ENCODE measurements at places on chromosomes 11 and 22.

- DNase-seq: no peak
Measured at GRCh38 chr11:123753110-123753509, 1.2 kb downstream of the OR6X1 start.

DNA sequence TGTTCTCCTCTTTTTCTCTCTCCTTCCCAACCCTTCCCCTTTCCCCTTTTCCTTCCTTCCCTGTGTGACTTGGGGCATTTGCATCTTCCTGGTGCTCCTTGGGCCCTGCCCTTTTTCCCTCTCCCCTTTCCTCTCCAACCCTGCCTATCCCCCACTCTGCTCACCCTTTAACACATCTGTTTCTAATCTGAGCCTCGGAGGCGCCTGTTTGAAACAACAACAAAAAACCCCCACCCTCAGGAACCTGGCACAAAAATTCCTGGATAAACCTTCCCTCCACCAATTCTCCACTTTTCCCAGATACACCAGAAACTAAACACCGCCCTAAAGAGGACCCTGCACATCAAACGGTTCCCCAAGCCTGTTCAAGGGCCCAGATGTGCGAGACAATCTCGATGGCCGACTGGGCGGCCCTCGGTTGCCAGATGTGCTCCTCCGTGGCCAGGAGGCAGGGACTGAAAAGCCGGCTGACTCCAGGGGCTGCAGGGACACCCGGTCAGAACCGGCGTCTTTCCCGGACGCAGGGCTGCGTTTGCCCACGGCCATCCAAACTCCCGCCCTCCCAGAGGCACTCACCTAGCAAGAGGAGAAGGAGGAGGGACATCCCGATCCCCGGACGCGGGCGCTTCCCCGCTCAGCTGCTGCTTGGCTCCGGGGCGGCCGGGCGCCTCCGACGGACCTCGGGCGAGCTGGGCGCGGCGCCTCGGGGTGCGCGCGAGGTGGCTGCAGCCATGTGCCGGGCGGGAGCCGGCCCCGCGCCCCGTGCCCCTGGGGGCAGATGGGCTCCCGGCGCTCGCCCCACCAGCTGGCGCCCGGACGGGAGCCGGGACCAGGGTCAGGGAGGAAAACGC lies 486 bp downstream of the CLMP start:
- DNase-seq: no peak

- DNase-seq: no peak
Measured at GRCh38 chr11:120031612-120032600, 106.0 kb downstream of the TRIM29 start.

GRCh38 chr11:20315800-20316199 lies 47.7 kb upstream of the HTATIP2 start:
- no peak for DNase-seq

DNA sequence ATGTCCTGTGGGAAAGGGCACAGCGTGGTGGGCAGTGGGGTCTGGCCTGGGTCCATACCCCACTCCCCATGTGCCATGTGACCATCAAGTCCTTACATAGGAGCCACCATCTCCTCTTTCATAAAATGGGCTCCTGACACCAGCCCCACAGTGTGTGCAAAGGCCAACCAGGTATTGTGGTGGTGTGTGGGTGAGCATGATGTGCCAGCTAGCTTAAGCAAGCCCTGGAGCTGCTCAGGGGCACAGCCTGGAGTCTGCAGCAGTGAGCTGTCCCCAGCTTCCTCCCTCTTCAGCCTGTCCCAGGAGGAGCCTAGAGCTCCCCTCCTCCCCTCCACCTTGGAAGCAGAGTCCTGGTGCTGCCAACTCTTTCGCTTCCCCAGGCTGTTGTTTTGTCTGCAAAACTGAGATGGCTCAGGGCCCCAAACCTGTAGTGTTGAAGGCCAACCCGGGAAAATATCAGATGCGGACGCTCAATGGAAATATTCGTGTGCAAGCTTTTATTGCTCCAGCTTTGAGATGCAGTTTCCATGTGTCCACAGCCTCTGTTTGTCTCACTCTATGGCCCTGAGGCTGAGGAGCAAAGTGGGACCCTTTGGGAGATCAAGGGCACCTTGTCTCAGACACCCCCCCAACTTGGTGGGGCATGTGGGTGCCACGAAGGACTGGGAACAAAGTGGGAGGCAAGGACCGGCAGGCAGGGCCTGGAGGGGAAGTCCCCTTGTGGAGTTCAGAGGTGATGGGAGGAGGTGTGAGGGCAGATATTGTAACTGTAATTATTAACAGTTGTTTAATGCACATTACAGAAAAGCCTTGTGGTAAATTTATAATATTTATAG lies 92.6 kb downstream of the CTTN start:
- DNase-seq: no peak

DNA sequence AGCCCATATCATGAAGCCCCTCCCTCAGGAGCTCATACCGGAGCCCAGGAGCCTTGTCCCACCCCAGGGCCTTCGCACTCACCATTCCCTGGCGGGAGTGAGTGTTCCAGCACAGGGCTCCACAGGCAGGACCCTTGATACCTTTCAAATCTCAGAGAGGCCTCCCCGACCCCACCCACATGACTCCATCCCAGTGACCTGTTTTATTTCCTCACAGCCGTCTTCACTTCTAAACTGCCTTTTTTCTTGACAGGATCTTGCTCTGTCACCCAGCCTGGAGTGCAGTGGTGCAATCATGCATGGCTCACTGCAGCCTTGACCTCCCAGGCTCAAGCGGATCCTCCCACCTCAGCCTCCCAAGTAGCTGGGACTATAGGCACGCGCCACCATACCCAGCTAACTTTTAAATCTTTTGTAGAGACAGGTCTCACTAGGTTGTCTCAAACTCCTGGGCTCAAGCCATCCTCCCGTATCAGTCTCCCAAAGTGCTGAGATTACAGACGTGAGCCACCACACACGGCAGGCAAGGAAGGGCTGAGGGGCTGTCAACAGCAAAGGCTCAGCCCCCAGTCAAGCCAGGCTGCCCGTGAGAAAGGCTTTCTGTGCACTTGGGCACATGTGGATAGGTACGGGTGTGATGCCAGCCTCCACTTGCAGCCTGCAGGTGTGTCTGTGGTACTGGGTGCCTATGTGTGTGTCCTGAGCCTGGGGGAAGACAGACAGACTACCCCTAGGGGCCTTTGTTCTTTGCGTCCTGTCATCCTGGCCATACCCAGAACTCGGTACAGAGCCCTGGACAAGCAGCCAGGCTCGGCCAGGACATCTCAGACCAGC lies 9.3 kb downstream of the RPL3 start:
- no peak for DNase-seq

DNA sequence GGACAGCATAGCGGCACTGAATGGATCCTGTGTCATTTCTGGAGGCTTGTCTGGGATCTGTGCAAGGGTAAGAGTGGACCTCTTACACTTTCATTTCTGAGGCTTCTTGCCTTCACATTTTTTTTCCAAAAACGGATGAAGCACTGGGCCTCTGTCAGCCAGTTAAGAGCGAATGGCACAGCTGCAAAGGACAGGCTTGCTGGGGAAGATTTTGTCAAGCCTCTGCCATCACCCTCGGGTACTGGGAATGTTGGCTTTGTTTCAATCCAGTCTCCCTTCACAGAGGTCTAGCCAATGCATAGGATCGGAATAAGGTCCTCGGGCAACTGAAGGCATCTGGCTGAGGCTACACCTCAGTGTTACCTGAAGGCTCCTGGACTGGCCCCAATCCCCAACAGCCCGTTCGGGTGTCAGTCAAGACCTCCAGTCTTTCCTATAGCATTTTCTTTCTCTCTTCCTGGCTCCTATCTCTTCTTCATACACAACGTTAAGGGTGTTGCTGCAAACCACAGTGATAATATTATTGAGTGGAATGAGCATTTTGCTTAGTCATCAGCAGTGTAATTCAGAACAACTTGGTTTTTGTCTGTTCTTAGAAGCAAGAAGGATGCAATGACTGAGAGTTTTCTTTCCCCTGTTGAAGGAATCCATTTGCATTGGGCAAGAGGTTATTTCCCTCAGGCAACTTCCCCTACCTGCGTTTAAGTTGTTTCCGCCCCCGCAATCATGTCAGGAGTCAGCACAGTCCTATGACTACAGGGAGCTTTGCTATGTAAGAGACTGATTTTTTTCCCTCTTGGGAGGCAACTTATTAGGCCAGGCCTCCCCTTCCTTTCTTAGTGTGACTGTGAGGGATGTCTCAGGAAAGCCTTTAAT lies 22.8 kb downstream of the NPAT start:
- peak; percentile 29 for DNase-seq

- DNase-seq: no peak
Measured at GRCh38 chr22:46746620-46747019, 8.6 kb upstream of the CERK start.

GRCh38 chr11:2509481-2510001 lies 64.7 kb downstream of the KCNQ1 start:
- DNase-seq: no peak

DNA sequence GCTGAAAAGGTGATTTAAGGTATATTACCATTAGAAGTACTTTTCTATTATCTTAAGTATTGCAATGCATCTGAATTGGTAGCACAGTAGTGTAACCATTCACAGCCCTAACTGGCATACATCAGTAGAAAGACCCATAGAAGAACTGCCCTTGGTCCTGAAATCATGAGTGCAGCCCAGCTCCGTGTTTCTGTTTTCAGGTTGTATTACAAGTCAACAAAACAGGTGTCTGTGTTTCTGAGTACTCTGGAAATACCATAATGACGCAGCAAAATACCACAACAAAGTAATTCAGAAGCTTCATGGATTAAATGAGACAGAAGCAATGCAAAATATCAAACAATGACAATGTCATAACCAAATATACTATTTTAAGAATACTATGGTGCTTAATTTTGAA lies 226.3 kb downstream of the OPCML start:
- DNase-seq: no peak

DNA sequence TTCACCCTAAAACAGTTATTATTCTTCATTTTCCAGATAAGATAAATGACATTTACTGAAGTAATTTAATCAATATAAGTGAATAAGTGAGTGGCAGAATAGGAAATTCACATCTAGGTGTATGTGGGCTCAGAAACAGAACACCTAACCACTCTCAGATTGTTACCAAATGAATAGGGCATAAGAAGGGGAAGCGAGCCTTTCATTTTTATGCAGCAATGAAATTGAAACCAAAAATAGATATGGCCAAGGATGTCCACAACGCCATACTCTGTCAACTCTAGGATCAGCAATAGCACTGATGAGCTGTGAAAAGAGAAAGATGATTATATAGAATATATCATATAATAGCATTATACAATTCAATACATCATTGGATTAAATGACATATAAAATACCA lies 398.1 kb upstream of the API5 start:
- DNase-seq: no peak

DNA sequence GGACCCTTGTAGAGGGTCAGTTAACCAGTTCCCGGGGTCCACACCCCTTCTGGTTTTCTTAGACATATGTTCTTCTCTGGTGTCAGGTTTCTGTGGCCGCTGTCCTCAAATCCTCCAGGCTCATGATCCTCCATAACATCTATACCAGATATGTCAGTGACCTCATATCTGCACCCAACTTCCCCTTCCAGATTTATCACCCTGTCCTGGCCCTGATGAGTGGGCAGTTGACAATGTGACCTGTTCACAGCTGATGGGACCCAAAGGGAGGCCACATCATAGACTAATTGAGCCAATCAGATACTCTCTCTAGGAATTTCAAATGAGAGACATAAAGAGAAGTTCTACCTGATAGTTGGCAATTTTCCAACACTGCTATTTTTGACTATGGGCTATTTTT lies 5.1 kb downstream of the DKK3 start:
- no peak for DNase-seq

DNA sequence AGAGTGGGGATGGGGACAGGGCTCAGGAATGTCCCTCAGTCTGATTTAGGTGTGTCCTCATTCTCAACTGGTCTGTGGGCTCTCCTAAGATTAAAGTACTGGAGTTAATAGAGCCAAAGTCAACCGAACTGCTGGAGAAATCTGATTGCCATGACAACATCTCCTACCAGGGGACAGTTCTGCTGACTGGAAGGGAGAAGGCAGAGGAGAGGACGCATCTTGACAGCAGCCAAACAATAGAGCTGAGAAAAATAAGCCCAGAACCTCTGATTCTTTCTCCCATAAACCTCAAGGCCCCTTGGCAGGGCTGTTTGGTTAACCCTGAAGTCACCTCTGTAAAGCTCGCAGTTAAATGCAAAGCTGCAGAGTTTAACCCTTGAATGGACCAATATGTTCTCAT lies 2.8 kb downstream of the KCTD14 start:
- DNase-seq: no peak

- DNase-seq: no peak
Measured at GRCh38 chr11:57202281-57202680, 20.5 kb downstream of the LRRC55 start.

DNA sequence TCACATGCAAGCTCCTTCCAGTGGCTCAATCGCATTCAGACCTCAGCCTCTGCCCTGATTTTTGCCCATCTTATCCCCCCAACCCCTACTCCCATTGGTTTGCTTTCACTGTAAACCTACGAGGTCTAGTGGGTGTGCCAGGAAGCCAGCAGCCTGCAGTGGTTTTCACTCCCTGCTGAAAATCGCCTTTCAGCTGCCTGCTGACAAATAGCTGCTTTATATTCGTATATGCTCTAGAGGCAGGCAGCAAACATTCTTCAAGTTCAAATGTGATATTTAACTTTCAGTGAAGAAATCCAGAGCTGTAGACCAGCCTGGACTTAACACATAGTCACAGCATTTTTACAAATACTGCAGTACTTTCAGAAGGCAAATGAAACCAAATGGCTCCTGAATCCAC lies 92.8 kb upstream of the APOA1 start:
- DNase-seq: peak; percentile 77

DNA sequence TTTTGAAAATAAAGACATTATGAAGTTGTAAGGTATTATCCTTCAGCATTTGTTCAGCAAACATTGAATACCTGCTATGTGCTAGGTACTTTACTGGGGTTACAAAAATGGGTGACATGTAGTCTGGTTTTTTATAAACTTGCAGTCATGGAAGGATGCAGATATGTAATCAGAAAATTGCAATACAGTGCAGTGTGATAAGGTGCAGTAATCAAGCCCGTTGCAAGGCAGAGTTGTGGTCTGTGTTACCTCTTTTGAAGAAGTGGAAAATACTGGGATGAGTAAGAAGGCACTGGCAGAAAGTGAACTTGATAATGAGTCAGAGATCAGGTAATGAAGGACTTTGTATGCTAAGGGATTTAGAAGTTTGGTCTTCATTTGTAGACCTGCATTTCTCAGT lies 8.1 kb downstream of the FBXO7 start:
- DNase-seq: no peak

GRCh38 chr11:82673631-82674030 lies 60.0 kb downstream of the FAM181B start:
- DNase-seq: no peak

DNA sequence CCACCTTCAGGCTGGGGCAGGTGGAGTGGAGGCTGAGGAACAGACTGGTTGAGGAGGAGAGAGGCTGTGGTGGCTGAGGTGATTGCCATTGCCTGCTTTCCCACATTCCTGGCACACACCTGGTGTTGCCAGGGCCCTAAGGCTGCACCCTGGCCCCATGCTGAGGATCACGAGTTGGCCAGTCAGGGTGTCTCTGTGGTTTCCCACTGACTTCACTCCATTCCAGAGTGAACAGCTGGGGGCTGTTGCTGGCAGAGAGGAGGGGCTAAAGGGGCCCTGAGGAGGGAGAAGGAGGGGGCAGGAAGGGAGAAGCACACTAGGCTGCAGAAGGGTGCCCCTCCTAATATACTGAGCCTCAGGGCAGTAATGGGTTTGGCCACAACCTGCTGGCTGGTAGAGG lies 1.8 kb downstream of the TMEM86A start:
- DNase-seq: no peak

- DNase-seq: no peak
Measured at GRCh38 chr11:16942342-16942741, 71.9 kb downstream of the PLEKHA7 start.
